ENCODE measurements at places on chromosomes 2 and 18. TPM values are rescaled to one million over a fixed set of nuclear protein-coding genes. Genes with fewer than 3 reads are reported as not detected.

GRCh38 chr18:48050176-48050575 lies 119.7 kb upstream of the SMAD2 start:
- no peaks in the 10 kb centered on the region for H3K36me3 ChIP-seq
- H3K4me3 ChIP-seq: no peak overlapping the region
- H3K27me3 ChIP-seq: peaks cover 18% of the 10 kb centered on the region
- no peak overlapping the region for H3K27ac ChIP-seq
- H3K4me1 ChIP-seq: no peaks in the 10 kb centered on the region

DNA sequence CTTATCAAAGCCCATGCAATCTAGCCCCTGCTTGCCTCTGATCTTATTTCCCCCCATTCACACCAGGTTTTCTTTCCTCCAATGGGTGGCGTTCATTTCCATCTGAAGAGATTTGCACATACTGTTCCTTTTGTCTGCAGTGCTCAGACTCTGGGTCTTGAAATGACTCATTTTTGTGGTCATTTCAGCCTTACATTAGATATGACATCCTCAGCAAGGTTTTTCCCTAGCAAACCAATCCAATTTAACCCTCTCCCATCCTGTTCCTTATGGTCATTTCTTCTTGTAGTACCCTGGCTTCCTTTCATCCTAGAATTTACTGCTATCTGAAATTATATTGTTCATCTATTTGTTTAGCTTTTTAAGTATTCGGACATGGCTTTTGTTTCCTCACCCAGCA lies 42.5 kb upstream of the SCN1A start:
- H3K27me3 ChIP-seq: no peaks in the 10 kb centered on the region
- no peaks in the 10 kb centered on the region for H3K4me1 ChIP-seq
- H3K36me3 ChIP-seq: no peaks in the 10 kb centered on the region
- no peak overlapping the region for H3K27ac ChIP-seq
- no peak overlapping the region for H3K4me3 ChIP-seq

DNA sequence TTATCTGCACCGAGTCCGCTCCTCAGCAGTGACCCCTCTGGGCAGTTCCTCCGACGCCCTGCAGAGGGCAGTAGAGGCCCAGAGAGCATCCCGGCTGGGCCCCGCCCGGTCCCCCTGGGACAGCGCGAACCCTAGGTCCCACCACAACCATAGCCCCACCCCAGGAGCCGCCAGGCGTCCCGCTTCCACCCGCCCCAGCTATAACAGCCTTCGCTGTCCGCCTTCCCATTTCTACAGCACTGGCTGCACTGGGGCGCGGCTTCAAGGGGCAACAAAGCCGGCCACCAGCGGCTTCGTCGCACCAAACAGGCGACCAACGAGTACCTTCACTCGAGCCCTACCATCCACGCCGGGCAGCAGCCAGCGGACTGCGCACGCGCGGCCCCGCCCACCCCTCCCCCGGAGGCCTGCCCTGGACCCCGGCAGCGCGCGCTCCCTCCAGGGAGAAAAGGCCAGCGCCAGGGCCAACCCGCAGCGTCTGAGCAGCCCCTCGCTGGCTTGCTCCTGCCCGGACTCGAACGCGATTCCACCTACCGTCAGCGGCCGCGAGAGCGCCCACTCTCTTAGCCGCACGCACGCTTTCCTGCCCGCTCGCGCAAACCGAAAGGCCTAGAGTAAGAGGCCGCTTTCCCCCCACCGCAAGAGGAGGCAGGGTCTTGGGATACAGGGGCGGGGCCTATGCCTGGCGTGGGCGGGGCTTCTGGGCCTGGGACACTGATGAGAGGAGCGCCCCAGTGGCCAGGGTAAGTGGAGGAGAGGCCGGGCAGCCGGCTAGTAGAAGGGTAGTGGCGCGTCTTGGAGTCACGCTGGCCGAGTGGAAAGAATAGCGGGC lies at the start of gene NHEJ1:
Gene NHEJ1, minus strand, starts transcription at position 630 of the 832 bp plus-strand sequence. CDS start 2,453 bp downstream, outside the sequence.
- peak within 1 kb of the TSS; percentile 97 for H3K27ac ChIP-seq
- H3K4me3 ChIP-seq: peak within 1 kb of the TSS; percentile 88
- H3K4me1 ChIP-seq: peaks cover 20% of the 10 kb centered on the region
- peaks cover 12% of the 10 kb centered on the region for H3K36me3 ChIP-seq
- H3K27me3 ChIP-seq: no peaks in the 10 kb centered on the region
- DNase-seq: peak; percentile 98

Gene REG3A
- not detected for total RNA-seq

DNA sequence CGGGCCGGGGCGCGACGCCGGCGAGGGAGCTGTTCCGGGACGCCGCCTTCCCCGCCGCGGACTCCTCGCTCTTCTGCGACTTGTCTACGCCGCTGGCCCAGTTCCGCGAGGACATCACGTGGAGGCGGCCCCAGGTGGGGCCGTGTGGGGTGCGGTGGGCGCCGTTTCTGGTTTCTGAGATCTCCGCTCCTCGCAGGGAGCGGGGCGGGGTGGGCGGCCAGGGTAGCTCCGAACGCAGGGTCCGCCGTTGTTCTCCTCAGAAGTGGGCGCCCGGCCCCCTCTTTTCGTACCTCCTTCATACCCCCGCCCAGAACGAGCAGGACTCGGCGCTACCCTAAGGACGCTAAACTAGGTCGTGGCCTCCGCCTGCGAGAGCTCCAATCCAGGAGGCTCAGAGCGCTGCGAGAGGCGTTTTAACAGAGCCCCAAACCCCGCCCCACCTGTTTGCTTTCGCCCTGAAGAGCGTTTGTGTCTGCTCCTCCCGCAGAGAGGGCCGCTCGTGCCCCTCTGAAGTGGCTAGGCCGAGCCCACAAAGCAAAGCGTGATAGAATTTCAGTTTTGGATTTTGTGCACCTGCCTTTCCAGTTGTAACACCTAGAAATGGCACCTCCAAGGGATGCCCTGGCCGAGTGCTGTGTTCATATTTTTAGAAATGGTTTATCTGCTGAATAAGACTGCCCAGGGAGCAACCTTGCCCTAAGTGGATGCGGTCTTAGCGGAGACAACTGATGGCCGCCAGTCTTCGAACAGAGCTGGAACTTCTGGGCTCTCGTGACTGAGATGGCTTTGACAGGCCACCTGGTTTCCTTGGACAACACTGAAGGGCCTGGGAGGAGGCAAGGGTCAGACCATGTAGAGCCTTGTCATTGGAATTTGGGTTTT lies 626 bp downstream of the CAPN10 start:
- peaks cover 32% of the 10 kb centered on the region for H3K4me1 ChIP-seq
- no peaks in the 10 kb centered on the region for H3K27me3 ChIP-seq
- DNase-seq: peak; percentile 91
- peak overlapping the region; percentile 87 for H3K27ac ChIP-seq

DNA sequence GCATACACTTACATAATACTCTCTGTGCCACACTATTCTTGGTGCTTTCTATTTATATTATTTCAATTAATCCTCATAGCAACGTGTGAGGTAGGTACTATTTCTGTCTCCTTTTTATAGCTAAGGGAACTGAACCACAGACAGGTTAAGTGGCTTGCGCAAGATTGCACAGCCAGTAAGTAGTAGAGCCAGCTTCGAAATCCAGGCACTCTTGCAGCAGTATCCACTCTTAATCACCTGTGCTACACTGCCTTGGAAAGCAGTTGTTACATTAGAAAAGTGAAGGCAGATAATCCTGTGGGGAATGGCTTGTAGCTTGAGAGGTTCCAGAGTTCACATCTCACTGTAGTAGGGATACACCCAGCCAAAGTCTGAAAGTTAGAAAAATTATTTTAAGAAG lies 198.3 kb downstream of the LDLRAD4 start:
- H3K36me3 ChIP-seq: peaks cover 10% of the 10 kb centered on the region
- H3K27ac ChIP-seq: no peak overlapping the region
- no peaks in the 10 kb centered on the region for H3K27me3 ChIP-seq

DNA sequence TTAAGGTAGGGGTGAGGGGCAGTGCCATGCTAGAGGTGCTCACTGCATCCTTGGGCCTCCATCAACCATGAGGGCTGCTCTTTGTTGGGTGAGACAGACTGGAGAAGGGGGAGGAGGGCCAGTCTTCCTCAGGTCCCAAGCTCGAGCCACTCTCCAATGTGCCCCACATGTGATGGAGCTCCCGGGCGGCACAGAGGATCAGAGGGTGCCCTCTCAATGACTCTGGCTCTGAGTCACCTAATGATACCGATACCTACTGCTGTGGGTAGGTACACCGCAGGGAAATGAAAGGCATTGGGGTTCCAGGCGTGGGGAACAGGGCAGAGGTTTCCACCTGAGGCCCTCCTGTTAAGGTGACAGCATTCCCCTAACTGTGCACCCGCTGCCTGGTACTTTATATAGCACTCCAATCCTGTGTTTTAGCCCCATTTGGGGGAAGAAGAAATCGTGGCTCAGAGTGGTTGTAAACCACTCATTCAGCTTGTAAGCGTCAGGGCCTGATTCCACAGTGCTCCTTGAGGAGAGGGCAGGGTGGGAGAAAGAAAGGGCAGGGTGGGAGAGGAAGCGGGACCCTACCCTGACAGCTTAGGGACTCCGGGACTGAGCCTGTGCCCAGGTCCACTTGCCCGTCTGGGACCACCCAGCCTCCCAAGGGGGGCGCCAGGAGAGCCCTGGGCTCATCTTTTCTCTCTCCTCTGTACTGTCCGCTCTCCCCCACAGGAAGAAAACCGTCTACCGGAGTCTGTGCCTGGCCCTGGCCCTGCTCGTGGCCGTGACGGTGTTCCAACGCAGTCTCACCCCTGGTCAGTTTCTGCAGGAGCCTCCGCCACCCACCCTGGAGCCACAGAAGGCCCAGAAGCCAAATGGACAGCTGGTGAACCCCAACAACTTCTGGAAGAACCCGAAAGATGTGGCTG lies 1.8 kb downstream of the B3GNT7 start:
- H3K4me3 ChIP-seq: no peak overlapping the region
- H3K36me3 ChIP-seq: no peaks in the 10 kb centered on the region
- H3K27me3 ChIP-seq: peaks cover 28% of the 10 kb centered on the region
- DNase-seq: no peak
